ENCODE measurements at places on chromosomes 7 and 10.

GRCh38 chr10:117316701-117317100 lies 58.5 kb downstream of the PDZD8 start:
- DNase-seq = no peak

DNA sequence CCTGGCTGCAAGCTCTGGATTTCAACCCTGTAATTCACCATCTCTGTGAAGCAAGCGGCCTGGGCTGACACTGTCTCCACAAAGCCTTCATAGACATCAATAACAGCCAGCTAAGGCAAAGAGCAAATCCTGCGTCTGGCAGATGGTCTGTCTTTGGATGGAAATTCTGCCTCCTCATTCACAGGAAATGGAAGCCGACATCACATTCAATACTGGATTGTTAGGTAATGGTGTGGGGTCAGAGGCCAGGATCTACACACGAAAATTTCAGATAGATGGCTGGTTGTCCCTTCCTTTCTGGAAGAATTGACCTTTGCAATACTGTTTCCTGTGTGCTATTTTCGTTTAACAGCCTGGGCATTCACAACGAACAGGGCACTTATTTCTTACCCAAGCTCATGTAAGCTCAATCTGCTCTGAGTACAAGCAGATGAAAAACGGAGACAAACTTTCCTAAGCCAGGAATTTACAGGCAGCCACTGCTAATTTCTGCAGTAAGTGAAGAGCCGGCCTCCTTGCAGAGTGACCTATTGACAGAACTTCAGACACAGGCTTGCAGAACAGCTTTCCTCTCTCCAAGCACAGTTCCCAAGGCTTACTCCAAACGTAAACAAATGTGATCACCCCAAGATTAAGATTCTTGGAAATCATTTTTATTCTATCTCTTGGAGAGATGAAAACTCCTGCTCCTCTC lies 3.1 kb upstream of the ADAM12 start:
- DNase-seq = no peak

- peak; percentile 68 for DNase-seq
Measured at GRCh38 chr7:21128062-21128817, 299.6 kb upstream of the SP4 start.

GRCh38 chr10:58104351-58104751 lies 163.3 kb downstream of the IPMK start:
- DNase-seq = no peak

GRCh38 chr10:114719311-114719710 lies 61.2 kb upstream of the ABLIM1 start:
- DNase-seq = no peak

DNA sequence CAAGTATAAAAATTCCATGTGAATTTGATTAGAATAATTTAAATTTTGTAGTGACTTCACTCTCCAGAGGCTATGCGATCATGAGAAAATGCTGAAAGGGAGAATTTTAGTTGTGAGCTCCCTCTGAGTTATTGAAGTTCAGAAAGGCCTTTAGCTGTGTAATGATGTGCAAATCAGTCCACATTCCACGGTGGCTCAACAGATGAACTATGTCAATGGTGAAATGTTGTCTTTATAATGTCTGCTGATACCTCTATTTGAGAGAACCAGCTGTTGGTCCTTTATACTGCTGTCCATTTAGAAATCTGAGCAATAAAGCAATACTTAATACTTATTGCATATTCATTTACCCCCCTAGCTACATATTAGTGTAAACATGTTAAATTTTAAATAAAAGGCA lies 7.1 kb upstream of the ITGB8 start:
- DNase-seq = no peak

DNA sequence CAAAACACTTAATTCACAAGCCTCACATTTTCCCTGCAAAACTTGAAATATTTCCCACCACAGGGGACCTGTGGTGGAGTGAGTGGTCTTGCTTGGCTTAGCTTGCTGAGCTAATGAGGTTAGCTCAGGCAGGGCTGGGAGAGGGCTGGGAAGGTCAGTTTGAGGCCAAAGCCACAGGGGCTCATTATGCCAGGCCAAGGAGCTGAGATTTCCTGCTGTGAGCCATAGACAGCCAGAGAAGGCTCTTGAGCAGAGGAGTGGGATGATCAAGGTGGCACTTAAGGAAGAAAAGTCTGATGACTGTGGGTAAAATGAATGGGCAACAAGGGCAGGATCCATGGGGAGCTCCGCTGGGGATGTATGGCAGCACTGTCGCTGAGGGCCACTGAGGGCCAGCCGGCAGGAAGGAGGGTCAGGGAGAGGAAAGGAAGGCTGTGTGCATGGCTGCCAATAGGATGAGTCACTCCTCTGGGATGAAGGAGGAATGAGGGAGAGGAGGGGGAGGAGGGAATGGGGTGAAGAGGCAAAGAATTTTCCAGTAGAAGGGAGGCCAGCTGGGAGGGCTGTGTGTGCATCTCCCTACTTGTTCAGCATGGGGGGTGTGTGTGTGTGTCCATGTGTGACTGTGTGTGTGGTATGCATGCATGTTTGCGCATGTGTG lies 18.7 kb upstream of the ZNF488 start:
- DNase-seq = peak; percentile 79

DNA sequence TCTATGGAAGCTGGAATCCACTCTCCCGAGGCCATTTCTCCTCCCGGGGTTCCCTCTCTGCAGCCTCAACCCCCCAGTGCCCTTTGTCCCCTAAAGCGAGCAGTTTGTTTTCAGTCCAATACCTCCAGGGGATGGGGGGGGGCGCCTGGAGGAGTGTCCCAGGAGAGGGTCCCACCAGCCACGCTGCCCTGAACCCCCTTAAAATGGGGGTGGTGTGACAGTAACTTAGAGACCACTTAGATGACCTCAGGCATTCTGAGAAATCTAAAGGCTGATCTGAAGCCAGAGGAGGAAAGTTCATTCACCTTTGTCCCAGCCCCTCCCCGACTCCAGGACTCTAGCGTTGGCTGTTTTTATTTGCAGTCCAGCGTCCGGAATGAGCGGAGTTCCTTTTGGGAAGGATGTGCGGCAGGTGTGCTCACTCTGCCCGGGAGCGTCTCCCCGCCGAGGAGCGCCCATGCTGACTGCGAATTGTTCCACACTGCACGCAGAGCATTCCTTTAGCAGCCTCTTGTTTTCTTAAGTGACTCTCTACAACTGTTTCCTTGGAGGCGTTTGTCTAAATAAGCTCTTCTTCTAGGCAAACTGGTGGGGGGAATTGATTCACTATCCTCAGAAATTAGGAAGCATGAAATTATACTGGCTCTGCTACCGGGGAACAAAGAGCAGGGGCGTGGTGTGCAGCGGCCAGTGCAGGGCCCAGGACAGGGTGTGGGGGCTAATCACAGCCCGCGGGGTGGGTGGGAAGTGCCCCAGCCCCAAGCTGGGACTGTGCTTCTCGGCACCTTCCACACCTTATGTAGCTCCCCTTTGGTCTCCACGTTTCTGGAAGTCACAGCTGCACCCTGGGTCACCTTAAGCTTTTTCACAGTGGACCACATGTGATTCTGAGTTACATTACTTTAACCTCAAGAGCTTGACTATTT lies 46.3 kb downstream of the SYPL1 start:
- DNase-seq = peak; percentile 72

DNA sequence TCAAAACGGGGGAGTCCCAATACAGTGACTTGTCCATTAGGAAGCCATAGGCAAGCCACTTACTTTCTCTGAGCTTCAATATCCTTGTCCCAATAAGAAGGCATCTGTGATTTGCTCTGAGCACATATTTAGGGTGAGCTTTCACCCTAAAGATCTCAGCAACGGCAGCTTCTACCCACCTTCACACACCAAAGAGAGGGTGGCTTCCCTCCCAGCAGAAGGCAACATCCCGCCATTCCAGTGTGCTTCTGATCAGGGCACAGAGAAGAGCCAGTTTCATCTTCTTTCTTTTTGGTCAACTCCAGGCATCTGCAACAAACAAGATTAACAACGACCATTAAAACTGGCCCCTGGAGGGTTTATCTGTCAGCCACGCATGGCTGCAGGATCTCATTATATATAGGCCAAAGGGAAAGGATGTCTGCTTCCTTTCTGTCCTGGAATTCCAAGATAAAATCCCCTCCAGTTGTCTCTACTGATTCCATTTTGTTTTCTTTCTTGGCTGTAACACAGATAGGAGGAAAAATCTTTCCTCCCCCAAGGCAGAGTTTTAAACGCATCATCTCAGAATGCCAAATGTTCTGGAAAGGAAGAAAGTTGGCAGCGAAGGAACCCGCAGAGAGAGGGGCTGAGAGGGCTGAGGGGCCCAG lies 491 bp upstream of the SH2D4B start:
- no peak for DNase-seq
